ENCODE measurements at places on chromosomes 5 and 9.

- no peak for DNase-seq
These were observed 56.4 kb downstream of the GABBR2 start for GRCh38 chr9:98652302-98652701.

- no peak for DNase-seq
These were observed 12.0 kb upstream of the FSTL4 start for GRCh38 chr5:133624316-133624715.

DNA sequence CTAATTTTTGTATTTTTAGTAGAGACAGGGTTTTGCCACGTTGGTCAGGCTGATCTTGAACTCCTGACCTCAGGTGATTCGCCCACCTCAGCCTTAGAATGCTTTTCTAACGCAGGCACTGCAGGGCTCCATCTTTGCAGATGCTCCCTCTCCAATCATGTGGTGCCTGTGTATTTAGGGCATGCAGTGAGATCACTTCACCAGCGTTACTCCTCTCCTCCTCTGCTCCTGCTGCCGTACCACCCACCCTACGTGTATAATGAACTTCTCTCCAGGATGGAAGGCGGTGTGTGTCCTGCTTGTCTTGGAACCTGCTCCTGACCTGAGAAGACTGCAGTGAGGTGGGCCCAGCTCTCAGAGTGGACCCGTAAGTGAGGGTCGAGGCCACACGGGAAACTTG is 13.6 kb upstream of the CFAP157 start:
- no peak for DNase-seq

- no peak for DNase-seq
These were observed 72.3 kb downstream of the STK32A start for GRCh38 chr5:147307170-147307569.

- DNase-seq = no peak
These were observed 97.4 kb downstream of the EMB start for GRCh38 chr5:50343715-50344114.

DNA sequence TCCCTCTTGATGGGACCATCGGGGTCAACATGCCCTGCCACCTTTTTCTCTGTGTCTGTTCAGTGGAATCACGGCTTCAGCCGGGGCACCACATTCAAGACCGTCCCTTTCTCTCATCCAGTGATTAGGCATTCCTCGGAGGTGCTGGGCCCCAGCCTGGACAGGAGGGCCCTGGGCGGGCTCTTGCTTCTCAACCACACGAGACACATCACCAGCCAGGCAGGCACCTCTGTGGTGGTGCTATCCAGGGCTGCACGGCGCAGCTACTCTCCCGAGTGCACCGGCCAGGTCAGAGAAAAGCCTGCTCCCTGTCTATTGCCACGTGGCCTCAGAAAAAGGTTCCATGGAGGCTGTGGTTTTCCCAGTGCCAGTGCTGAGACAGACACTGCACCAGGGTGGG is 255.2 kb upstream of the IRX1 start:
- DNase-seq = no peak

DNA sequence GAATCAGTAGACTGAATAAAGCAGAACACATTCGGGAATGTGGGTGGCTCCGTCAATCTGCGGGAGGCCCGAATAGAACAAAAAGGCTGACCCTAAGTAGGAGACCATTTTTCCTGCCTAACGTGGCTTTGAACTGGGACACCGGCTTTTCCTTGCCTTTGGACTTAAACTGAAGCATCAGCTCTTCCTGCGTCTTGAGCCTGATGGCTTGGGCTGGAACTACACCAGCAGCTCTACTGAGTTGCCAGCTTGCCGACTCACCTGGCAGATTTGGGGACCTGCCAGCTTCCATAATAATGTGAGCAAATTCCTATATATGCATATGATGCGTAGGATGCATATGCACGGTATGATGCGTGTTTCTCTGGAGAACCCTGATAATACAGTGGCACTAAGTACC is 111.3 kb downstream of the DAPK1 start:
- DNase-seq = no peak

GRCh38 chr9:135135171-135135928 is 47.9 kb downstream of the OLFM1 start:
- no peak for DNase-seq

- DNase-seq = peak; percentile 10
These were observed 134.2 kb upstream of the RASGRF2 start for GRCh38 chr5:80825786-80826460.
